Activated CD4-positive, alpha-beta T cell treated with anti-CD3 and anti-CD28 coated beads, Interleukin-2, amount 10 ng/mL, durations not matched to agents 24 days and 14 days (primary cell): ENCODE measurements at places on chromosomes 4 and X.

DNA sequence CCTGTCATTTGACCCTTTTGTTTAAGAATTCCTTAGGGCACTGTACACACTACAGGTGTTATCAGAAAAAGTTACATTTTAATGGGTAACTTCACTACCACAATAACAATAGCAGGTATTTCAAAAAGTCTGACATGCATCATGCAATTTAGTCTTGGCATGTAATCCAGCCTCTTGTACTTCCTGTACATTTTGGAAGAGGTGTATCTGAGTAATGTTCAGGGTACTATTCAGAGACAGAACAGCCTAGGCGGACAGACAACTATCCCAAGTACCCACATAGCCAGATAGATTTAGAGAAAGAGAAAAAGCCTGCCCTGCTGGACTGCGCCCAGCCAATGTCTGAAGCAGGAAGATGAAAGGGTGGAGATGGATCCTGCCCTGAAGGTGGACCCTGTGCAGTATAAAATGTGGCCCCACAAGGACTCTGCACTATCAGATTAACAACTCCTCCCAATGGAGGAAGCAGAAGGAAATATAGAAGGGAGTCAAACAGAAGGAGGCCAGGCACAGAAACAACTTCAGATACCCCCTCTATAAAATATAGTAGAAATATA lies 8.5 kb downstream of the UGT2B7 start:
- no peaks in the 10 kb centered on the region for H3K36me3 ChIP-seq
- H3K27me3 ChIP-seq: no peaks in the 10 kb centered on the region
- H3K4me1 ChIP-seq: no peaks in the 10 kb centered on the region
- H3K4me3 ChIP-seq: no peak overlapping the region

GRCh38 chr4:87521319-87521718 lies 7.9 kb downstream of the SPARCL1 start:
- H3K36me3 ChIP-seq: no peaks in the 10 kb centered on the region
- no peak overlapping the region for H3K27ac ChIP-seq
- H3K4me3 ChIP-seq: no peak overlapping the region
- H3K4me1 ChIP-seq: no peaks in the 10 kb centered on the region

GRCh38 chr4:24915121-24915922 lies 2.5 kb upstream of the CCDC149 start:
- no peaks in the 10 kb centered on the region for H3K36me3 ChIP-seq
- no peaks in the 10 kb centered on the region for H3K4me1 ChIP-seq
- no peak overlapping the region for H3K4me3 ChIP-seq
- H3K27ac ChIP-seq: no peak overlapping the region
- no peak for DNase-seq

- H3K4me1 ChIP-seq: peaks cover 39% of the 10 kb centered on the region
- no peaks in the 10 kb centered on the region for H3K27me3 ChIP-seq
- H3K36me3 ChIP-seq: peaks cover 20% of the 10 kb centered on the region
- DNase-seq: peak; percentile 60
Measured at GRCh38 chrX:136759968-136760367, 20.8 kb downstream of the ARHGEF6 start.

- H3K36me3 ChIP-seq: no peaks in the 10 kb centered on the region
- peaks cover 25% of the 10 kb centered on the region for H3K27me3 ChIP-seq
- no peak overlapping the region for H3K27ac ChIP-seq
- DNase-seq: peak; percentile 34
- H3K4me1 ChIP-seq: no peaks in the 10 kb centered on the region
- no peak overlapping the region for H3K4me3 ChIP-seq
Measured at GRCh38 chr4:15488658-15489470, 19.2 kb downstream of the CC2D2A start.

DNA sequence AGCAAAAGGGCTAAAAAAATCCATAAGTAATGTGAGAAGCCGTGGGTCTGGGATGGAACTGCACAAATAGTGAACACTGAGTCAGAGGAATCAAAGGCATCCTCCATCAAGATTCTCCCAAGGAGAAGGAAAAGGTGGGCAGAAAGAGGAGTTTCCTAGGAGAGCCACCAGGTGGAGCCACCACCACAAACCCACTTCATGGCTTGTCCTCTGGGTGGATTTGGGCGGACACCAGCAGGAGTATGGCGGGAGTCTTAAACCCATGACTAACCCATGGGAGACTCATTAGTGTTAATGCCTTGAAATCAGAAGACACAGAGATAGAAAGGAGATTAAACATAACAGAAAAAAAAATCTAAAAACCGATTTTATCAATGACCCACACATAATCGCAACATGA lies 147.7 kb downstream of the SH3KBP1 start:
- peak; percentile 77 for DNase-seq
- H3K27me3 ChIP-seq: no peaks in the 10 kb centered on the region
- peak overlapping the region; percentile 65 for H3K27ac ChIP-seq
- peaks cover 17% of the 10 kb centered on the region for H3K36me3 ChIP-seq

- H3K4me3 ChIP-seq: no peak overlapping the region
- no peak for DNase-seq
- peaks cover 4% of the 10 kb centered on the region for H3K4me1 ChIP-seq
- peaks cover 18% of the 10 kb centered on the region for H3K27me3 ChIP-seq
- no peaks in the 10 kb centered on the region for H3K36me3 ChIP-seq
Measured at GRCh38 chr4:140740422-140740821, 15.8 kb downstream of the TBC1D9 start.

- H3K27me3 ChIP-seq: no peaks in the 10 kb centered on the region
- H3K4me1 ChIP-seq: no peaks in the 10 kb centered on the region
Measured at GRCh38 chr4:92421920-92422319, 118.2 kb downstream of the GRID2 start.

GRCh38 chr4:105992641-105993305 lies 97.5 kb downstream of the NPNT start:
- no peaks in the 10 kb centered on the region for H3K4me1 ChIP-seq
- no peak overlapping the region for H3K27ac ChIP-seq
- no peak overlapping the region for H3K4me3 ChIP-seq
- H3K36me3 ChIP-seq: no peaks in the 10 kb centered on the region
- no peak for DNase-seq
- no peaks in the 10 kb centered on the region for H3K27me3 ChIP-seq

GRCh38 chrX:150465881-150466775 lies 102.3 kb upstream of the MTM1 start:
- H3K27ac ChIP-seq: no peak overlapping the region
- no peak overlapping the region for H3K4me3 ChIP-seq
- H3K27me3 ChIP-seq: no peaks in the 10 kb centered on the region
- no peaks in the 10 kb centered on the region for H3K4me1 ChIP-seq
- DNase-seq: no peak
- peaks cover 27% of the 10 kb centered on the region for H3K36me3 ChIP-seq

DNA sequence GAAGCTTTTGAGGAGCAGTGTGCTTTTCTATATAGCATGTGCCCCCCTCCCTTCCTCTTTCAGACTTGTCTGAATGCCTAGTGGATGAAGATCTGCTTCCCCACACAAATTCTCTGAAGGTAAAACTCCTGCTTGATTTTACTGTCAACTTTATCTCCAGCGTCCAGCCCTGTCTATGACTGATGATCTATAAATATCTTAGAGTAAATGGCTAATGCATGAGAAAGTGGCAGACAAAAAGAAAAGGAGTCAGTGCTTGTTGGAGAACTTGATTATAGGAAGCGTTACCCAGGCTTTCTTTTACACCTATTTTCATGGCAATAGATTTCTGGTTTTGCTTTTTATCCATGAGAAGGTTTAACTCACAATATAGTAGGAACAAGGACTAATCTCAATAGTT lies 168.3 kb upstream of the HS3ST1 start:
- H3K27ac ChIP-seq: no peak overlapping the region
- no peaks in the 10 kb centered on the region for H3K36me3 ChIP-seq
- peaks cover 2% of the 10 kb centered on the region for H3K4me1 ChIP-seq
- H3K4me3 ChIP-seq: no peak overlapping the region
- no peaks in the 10 kb centered on the region for H3K27me3 ChIP-seq

DNA sequence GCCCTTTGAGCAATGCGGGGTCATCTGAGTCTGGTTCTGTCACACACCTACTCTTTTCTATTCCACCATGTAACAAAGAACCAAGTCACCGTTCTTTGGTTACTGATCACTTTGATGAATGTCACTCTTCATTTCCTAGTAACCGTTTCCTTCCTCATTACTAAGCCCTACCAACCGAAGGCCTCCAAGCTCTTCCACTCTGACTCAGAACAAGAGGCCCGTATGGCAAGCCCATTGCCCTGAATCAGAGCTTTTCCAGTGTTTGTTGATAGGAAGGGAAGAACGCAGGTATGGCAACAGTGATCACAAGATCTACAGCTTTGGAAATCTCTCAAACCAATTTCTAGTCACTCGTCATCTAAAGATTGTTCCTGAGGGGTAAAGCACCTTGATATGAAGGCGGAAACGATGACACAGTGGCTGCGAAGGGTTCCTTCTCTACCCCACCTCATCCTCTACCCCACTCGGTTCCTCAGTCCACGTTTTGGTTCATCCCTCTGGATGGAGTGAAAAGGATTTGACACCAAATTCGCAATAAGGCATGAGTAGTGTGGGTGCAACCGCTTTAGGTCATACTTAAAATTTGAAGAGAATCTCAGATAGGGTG lies 28.0 kb upstream of the CD40LG start:
- peaks cover 11% of the 10 kb centered on the region for H3K36me3 ChIP-seq
- peak overlapping the region; percentile 57 for H3K4me3 ChIP-seq

DNA sequence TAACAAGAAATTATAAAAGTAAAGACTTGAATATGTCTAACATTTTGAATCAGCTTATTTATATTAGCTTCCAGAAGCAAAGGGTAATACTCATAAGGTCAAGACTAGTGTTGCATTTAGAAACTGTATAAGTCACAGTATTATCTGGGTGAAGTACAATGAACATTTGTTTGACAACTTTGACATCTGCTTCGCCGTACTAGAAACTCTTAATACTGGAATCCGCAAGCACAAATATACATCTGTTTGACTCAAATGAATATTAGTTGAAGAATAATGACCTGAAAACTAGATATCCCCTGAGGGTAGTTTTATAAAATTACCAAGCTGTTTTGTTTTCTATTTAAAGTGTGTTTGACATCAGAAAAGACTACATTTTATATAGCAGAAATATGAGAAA lies 135.4 kb upstream of the ATOH1 start:
- DNase-seq: no peak
- no peaks in the 10 kb centered on the region for H3K27me3 ChIP-seq
- H3K36me3 ChIP-seq: no peaks in the 10 kb centered on the region
- no peaks in the 10 kb centered on the region for H3K4me1 ChIP-seq

GRCh38 chr4:128009428-128009827 lies 44.2 kb downstream of the ABHD18 start:
- no peak for DNase-seq
- H3K27me3 ChIP-seq: no peaks in the 10 kb centered on the region

- peak; percentile 54 for DNase-seq
- H3K4me1 ChIP-seq: peaks cover 3% of the 10 kb centered on the region
- H3K36me3 ChIP-seq: no peaks in the 10 kb centered on the region
- H3K27me3 ChIP-seq: no peaks in the 10 kb centered on the region
- no peak overlapping the region for H3K27ac ChIP-seq
Measured at GRCh38 chrX:119427024-119427794, 28.1 kb downstream of the SLC25A43 start.

DNA sequence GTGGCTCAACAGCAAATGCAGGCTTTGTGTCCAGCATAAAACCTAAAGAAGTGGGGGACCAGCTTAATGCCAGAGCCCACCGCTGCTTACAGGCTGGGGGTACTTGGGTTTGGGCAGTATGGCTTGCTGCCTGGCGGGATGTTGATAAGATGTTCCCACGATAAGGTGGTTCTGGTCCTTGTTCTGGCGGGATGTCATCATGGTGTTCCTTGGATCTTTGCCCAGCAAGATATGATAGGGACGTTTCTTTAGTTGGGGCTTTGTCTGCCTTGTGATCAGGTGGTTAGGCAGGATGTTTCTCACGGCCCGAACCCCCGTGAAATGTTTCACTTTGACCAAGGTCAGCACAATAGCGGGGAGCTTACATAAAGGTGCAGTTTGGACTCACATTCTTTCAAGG lies 35.3 kb downstream of the PNPLA4 start:
- H3K27ac ChIP-seq: no peak overlapping the region
- no peaks in the 10 kb centered on the region for H3K36me3 ChIP-seq
- DNase-seq: no peak
- no peaks in the 10 kb centered on the region for H3K27me3 ChIP-seq
- H3K4me1 ChIP-seq: no peaks in the 10 kb centered on the region

DNA sequence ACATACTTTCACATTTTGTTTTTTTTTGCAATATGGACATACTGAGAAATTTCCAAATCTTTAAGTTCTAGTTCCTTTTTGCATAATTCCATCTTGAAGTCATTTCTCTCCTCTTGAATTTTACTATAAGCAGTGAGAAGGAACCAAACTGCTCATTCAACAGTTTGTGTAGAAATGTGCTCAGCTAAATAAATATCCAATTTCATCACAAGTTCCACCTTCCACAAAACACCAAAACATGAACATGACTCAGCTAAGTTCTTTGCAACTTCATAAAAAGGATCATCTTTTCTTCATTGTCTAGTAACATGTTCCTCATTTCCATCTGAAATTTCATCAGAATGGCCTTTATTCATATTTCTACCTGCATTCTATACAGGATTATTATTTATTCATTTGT lies 77.3 kb upstream of the FGF13 start:
- no peaks in the 10 kb centered on the region for H3K4me1 ChIP-seq
- no peaks in the 10 kb centered on the region for H3K36me3 ChIP-seq
- no peak for DNase-seq
- no peaks in the 10 kb centered on the region for H3K27me3 ChIP-seq
- H3K4me3 ChIP-seq: no peak overlapping the region

DNA sequence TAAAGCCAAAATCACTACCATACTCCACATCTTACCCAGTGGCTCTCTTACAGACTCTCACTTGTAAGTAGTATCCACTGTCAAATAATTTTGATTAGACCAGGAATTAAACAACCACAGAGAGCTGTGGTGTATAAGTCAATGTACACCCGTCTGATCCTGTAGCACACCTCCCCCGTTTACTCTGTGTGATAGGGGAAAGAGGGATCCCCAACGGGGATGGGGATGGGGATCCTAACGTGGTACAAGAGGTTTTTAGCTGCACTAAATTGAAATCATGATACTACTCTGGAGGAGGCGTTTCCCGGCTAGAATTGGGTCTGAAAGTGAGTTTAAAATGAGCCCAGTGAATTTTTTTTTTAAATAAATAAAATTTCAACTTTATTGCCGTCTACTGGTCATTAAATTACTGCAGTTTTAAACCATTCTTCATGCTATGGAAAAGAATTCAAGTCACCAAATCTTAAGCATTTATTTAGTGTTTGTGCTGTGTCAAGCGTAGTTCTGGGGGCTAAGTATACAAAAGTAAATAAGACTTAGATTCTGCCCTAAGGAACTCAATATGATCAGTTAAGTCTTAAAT lies 76.6 kb downstream of the INTS12 start:
- no peaks in the 10 kb centered on the region for H3K4me1 ChIP-seq
- peaks cover 13% of the 10 kb centered on the region for H3K27me3 ChIP-seq
- no peak overlapping the region for H3K27ac ChIP-seq
- H3K4me3 ChIP-seq: no peak overlapping the region
- DNase-seq: no peak

DNA sequence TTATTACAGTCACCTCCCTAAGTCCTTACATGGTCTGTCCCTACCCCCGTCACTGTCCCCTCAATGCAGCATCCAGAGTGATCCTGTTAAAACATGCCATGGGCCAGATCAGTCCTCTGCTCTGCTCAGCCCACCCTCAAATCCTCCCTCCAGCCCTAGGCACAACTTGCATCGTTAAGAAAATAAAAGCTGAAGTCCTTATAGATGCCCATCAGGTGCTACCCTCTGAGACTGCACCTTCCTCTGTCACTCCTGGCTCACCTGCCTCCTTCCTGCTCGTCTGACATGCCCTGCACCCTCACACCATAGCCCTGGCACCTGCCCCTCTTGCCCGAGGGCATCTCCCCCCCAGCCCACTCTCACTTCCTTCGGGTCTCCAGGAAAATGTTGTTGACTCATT lies 4.1 kb downstream of the STK32B start:
- H3K36me3 ChIP-seq: no peaks in the 10 kb centered on the region
- peaks cover 27% of the 10 kb centered on the region for H3K27me3 ChIP-seq
- DNase-seq: no peak
- no peak overlapping the region for H3K27ac ChIP-seq
- no peak overlapping the region for H3K4me3 ChIP-seq
- peaks cover 5% of the 10 kb centered on the region for H3K4me1 ChIP-seq
